ENCODE measurements at places on chromosomes 6 and 20.

GRCh38 chr6:41181566-41181965 lies 18.6 kb upstream of the TREM2 start:
- DNase-seq, result no peak

GRCh38 chr20:40811660-40812414 lies 122.8 kb upstream of the MAFB start:
- no peak for DNase-seq

GRCh38 chr6:1708122-1708521 lies 98.4 kb downstream of the FOXC1 start:
- no peak for DNase-seq

- DNase-seq, result no peak
Observed at GRCh38 chr20:47623206-47623605, 121.5 kb downstream of the NCOA3 start.

- no peak for DNase-seq
Observed at GRCh38 chr6:166579237-166579850, 7.1 kb downstream of the RAMACL start.

GRCh38 chr6:3878048-3878666 lies 29.0 kb downstream of the FAM50B start:
- DNase-seq, result no peak

Measured in IMR-90 (cell line).